GM03348 (cell line): ENCODE measurements at places on chromosomes 6 and 20.

DNA sequence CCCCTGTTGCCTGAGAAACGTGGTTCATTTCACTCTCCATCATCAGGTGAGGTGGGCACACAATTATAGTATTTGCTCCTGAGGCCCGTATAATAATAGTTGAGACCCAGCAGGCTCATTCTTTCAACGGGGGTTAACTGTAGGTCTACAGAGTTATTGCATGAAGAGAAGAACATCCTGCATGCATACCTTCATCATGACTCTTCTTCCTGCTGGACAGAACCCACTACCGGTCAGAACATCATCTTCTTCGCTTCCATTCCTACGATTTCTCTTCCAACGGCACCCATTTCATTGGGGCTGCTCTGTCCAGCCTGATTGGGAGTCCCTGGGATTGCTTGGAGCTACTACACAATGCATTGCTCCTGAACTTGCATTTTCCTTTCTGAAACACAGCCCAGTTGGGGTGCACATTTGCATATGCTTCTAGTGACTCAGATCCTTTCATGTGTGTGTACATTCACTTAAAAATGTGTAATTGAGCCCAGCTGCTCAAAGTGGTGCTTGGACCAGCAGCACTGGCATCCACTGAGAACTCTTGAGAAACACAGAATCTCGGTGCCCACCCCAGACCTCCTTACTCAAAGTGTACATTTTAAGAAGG, 57.4 kb downstream of the SLC24A3 start:
- no peak for DNase-seq

GRCh38 chr6:37628611-37629320, 68.9 kb downstream of the MDGA1 start:
- DNase-seq: peak; percentile 61

DNA sequence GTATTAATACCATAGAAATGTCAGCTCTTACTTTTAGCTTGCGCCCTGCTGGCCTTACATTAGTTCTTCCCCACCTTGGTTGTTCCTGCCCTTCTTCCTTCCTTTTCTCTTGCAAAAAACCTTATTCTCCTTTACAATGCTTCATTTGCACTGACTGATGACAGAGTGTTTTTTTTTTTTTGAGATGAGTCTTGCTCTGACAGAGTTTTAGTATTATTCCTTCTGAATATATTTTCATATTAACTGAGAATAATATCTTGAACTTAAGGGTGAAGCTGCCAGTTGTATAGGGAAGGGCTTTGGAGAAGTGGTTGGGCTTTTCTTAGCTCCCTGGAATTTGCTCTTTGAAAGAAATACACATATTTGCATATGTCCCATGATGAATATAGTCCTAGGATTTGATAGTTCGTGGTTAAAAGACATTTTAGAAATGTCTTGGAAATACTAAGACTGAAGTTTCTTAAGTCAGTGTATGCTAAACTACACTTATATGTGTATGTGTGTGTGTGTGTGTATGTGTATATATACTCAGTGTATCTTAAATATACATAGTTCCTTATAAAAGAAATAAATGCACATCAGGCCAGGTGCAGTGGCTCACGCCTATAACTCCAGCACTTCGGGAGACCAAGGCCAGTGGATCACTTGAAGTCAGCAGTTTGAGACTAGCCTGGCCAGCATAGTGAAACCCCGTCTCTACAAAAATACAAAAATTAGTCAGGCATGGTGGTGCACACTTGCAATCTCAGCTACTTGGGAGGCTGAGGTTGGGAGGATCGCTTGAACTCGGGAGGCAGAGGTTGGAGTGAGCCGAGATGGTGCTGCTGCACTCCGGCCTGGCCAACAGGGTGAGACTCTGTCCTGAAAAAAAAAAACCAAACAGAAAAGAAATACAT, 216.1 kb upstream of the MYLIP start:
- DNase-seq: no peak

- peak; percentile 95 for DNase-seq
These were observed 867 bp downstream of the MTHFD1L start for GRCh38 chr6:150866147-150866990.

- DNase-seq: no peak
These were observed 4.4 kb upstream of the LAMA4 start for GRCh38 chr6:112258642-112259336.
